ENCODE measurements at places on chromosomes 3 and 15. TPM values are rescaled to one million over a fixed set of nuclear protein-coding genes. Genes with fewer than 3 reads are reported as not detected.

The GUCA1C gene
- total RNA-seq, result not detected

DNA sequence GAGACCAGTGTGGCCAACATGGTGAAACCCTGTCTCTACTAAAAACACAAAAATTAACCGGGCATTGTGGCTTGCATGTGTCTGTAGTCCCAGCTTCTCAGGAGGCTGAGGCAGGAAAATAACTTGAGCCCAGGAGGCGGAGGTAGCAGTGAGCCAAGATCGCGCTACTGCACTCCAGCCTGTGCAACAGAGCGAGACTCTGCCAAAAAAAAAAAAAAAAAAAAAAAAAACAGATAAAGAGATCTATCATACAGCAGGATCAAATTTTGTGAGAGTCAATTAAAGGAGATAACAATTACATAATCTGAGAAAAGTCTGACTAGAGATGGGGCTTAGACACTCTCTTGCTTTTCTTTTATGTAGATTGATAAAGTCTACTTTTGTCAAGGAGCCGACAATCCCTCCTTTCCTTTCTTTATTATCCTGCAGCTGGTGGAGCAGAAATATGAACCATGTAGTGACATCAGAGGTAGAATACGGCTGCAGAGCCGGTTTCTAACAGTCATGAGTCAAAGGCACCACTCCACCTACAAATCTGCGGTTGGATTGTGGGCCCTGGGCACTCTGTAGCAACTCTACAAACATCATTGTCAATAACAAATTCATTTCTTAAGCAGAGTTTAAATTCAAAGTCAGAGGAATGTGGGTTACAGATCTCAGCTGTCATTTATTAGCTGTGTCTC is 9.0 kb downstream of the C2CD4A start:
- no peak overlapping the region for H3K4me3 ChIP-seq
- H3K4me1 ChIP-seq, result no peaks in the 10 kb centered on the region
- H3K36me3 ChIP-seq, result no peaks in the 10 kb centered on the region
- H3K27me3 ChIP-seq, result peaks cover 1% of the 10 kb centered on the region

GRCh38 chr3:141877911-141878310 is 1.5 kb downstream of the ATP1B3 start:
- peak overlapping the region; percentile 87 for H3K27ac ChIP-seq
- H3K27me3 ChIP-seq, result no peaks in the 10 kb centered on the region
- H3K4me1 ChIP-seq, result peaks cover 44% of the 10 kb centered on the region
- DNase-seq, result no peak
- peak overlapping the region; percentile 86 for H3K4me3 ChIP-seq
- H3K36me3 ChIP-seq, result peaks cover 25% of the 10 kb centered on the region

The MOBP gene
- not detected for total RNA-seq

DNA sequence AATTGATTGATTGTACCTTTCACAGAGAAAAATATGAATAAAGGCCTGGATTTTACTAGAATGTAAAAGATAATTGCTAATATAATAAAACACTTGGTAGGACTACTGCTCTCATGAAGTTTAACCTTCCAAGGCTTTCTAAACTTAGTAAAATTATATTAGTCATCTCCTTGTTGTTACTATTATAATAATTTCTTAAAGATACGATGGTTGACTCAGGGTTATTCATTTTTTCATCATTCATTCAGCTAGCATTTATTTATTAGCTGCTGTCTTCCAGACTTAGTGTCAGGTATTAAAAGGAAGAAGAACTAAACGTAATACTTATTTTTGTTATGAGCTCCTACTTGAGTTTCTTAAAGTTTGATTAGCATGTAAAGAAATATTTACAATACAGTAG is 771.6 kb upstream of the NR2F2 start:
- H3K27ac ChIP-seq, result no peak overlapping the region
- no peaks in the 10 kb centered on the region for H3K4me1 ChIP-seq
- no peak overlapping the region for H3K4me3 ChIP-seq
- peaks cover 6% of the 10 kb centered on the region for H3K27me3 ChIP-seq
- no peaks in the 10 kb centered on the region for H3K36me3 ChIP-seq
- DNase-seq, result no peak

- peak; percentile 10 for DNase-seq
- H3K4me3 ChIP-seq, result no peak overlapping the region
Observed at GRCh38 chr3:118809696-118810498, 224.7 kb downstream of the IGSF11 start.

The CLSTN2 gene
- not detected for total RNA-seq

DNA sequence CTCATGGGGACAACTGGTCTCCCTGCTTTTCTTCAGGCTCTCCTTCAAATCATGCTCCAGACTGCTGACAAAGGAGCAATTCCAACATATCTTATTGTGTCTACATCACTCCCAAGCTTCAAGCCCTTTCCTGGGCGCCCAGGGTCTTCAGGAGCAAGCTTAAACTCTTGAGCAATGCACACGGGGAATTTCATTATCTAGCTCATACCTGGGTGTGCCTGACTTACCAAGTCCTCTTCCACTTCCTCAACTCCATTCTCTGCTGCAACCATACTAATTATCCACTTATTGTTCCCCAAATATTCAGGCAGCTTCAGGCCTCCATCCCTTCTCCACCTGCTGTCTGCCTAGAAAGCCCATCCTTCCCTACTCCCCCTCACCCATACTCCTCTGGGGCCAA is 50.6 kb downstream of the B3GNT5 start:
- H3K4me1 ChIP-seq, result peaks cover 12% of the 10 kb centered on the region
- no peak overlapping the region for H3K4me3 ChIP-seq
- no peaks in the 10 kb centered on the region for H3K36me3 ChIP-seq
- H3K27me3 ChIP-seq, result no peaks in the 10 kb centered on the region

GRCh38 chr3:126112531-126113237 is 28.8 kb upstream of the SLC41A3 start:
- peak; percentile 0 for DNase-seq
- no peaks in the 10 kb centered on the region for H3K27me3 ChIP-seq
- no peak overlapping the region for H3K4me3 ChIP-seq
- no peaks in the 10 kb centered on the region for H3K4me1 ChIP-seq
- no peak overlapping the region for H3K27ac ChIP-seq

DNA sequence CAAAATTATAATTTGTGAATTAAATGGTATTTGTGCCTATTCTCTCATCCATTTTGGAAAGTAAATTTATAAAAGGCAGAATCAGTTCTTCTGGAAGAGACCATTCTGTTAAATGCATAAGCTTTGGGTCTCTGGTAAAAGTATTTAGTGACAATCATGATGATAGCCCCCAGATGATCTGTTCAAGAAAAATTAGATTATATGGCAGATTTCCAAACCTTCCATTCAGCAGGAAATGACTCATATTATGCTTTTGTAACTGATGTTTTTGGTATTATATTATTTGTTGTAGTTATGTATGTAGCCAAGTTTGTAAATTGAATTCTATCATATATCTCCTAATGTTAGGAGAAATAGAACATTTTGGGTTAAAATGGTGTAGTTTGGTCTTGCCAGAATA is 340.8 kb upstream of the DPH6 start:
- H3K4me3 ChIP-seq, result no peak overlapping the region
- no peaks in the 10 kb centered on the region for H3K27me3 ChIP-seq
- H3K4me1 ChIP-seq, result no peaks in the 10 kb centered on the region
- H3K36me3 ChIP-seq, result no peaks in the 10 kb centered on the region
- no peak overlapping the region for H3K27ac ChIP-seq
- no peak for DNase-seq

DNA sequence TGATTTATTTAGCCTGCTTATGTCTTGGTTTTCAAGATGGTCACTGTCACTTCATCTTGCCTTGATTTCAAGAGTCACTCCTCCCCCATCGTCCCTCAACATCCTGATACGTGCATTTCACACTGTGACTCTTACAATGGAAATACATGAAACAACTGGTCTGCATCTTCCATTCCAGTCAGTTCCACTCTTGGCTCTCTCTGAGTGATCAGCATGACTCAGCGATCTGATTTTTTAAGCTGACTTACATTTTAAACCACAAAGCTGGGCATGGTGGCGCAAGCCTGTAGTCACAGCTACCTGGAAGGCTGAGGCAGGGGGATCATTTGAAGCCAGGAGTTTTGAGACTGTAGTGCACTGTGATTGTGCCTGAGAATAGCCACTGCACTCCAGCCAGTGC is 271.2 kb upstream of the ROPN1 start:
- DNase-seq, result no peak
- no peak overlapping the region for H3K27ac ChIP-seq
- peaks cover 3% of the 10 kb centered on the region for H3K27me3 ChIP-seq

- no peak overlapping the region for H3K4me3 ChIP-seq
- H3K27me3 ChIP-seq, result peaks cover 26% of the 10 kb centered on the region
- H3K36me3 ChIP-seq, result no peaks in the 10 kb centered on the region
- H3K4me1 ChIP-seq, result no peaks in the 10 kb centered on the region
- no peak for DNase-seq
- H3K27ac ChIP-seq, result no peak overlapping the region
Observed at GRCh38 chr3:190699776-190700175, 162.7 kb downstream of the GMNC start.

- H3K4me3 ChIP-seq, result no peak overlapping the region
- DNase-seq, result no peak
- H3K27me3 ChIP-seq, result no peaks in the 10 kb centered on the region
- no peak overlapping the region for H3K27ac ChIP-seq
Observed at GRCh38 chr3:36937492-36937891, 7.4 kb downstream of the TRANK1 start.

- no peaks in the 10 kb centered on the region for H3K27me3 ChIP-seq
- no peak for DNase-seq
- H3K4me1 ChIP-seq, result peaks cover 84% of the 10 kb centered on the region
- no peak overlapping the region for H3K4me3 ChIP-seq
- peak overlapping the region; percentile 38 for H3K27ac ChIP-seq
Observed at GRCh38 chr3:152400887-152401286, 132.2 kb downstream of the MBNL1 start.

Data from activated CD4-positive, alpha-beta memory T cell treated with anti-CD3 and anti-CD28 coated beads for 36 hours (primary cell).